ENCODE measurements at places on chromosomes 3 and 15.

DNA sequence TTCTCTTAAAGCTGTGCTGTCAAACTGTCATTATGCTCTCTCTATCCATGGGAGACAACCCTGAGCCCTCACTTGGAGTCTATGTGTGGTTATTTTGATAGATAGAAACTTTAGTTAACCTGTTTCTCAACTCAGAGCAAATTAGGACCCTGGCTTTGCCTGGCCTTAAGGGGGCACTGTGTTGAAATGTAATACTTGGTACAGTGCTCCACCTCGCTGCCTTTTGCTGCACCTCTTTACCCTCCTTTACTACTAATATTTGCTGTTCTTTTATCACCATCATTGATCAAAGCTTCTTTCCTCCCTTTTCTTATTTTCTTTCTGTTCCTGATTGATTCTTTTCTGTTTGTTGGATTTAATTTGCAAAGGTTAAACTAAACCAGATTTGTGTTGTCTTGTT is 34.3 kb downstream of the STT3B start:
- DNase-seq: no peak

- no peak for DNase-seq
Measured at GRCh38 chr15:77282333-77282732, 137.6 kb downstream of the PEAK1 start.

DNA sequence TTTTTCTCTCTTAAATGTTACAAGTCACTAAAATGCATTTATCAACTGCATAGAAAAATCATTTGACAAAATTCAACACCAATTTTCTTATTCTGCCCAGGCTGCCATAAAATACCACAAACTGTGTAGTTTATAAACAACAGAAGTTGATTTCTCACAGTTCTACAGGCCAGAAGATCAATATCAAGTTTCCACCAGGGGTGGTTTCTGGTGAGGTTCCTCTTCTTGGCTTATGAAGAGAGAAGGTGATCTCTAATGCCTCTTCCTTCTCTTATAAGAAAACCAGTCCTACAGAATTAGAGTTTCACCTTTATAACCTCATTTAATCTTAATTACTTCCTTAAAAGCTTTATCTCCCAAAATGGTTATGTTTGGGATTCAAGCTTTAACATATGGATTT is 10.9 kb upstream of the CD200R1L start:
- no peak for DNase-seq

- DNase-seq: no peak
Measured at GRCh38 chr3:66486202-66486601, 14.6 kb downstream of the LRIG1 start.

DNA sequence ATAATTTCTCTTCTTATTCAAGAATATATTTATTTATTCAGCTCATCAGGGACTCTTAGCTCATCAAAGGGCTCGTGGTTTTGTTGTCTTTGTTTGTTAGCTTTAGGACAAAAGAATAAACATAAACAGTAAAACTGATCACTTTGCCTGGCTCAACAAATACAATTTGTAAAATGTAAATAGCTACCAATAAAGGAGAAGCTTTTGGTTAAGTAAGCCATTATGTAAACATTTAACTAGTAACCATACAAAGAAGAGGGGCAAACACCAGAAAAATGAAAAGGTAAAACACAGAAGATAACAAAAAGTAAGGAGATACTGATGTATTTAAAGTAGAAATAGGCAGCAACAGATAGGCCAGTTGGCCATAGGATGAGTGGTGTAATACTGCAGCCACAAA is 761.7 kb downstream of the ROBO1 start:
- no peak for DNase-seq

DNA sequence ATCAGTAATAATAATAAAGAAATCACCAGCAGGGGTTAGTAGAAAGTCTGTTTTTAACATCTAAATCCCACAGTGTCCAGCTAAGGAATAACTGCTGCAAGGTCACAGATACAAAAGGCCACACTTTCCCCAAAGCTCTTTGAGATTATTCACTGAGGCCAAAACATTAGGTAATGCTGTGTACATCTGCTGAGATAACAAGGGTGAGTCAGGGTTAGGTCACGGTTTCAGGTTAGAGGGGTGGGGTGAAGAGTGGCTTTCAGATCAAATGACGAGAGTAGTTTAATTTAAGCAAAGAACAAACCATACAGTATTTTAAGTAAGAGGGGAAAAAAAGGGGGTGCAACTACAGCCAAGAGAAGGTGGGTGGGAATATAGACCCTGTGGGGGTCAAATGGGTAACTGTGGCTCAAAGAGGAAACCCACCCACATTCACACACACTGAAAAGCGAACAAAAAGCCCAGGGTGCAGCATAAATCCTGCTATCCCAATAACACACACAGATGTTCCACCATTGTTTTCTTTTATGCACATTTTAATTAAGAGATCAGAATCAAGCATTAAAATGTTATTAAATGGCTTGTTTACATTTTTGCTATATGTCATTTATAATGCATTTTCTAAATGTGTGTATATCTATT is 412.9 kb downstream of the TIGIT start:
- DNase-seq: no peak

DNA sequence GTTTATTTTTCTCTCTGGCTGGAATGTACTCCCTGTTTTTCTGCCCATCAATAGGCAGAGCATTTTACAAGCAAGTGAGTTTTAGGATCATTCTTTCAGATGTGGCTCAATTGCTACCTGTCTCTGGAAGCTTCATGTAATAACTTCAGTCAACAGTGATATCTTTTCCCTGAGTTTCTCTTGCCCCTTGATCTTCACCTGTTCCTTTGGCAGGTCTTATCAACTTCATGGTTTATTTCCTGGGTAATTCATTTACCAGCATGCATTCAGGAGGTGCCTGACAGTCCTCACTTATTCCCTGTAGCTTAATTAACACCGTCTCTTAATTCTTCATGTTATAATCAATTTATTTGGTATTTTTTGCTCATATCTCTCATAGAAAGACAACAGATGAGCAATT is 184.8 kb upstream of the CTDSPL start:
- DNase-seq: no peak

GRCh38 chr3:133527081-133527715 is 46.3 kb upstream of the CDV3 start:
- DNase-seq: no peak

- DNase-seq: no peak
Measured at GRCh38 chr15:93223803-93224202, 134.8 kb upstream of the RGMA start.
